AML-193 (cell line): ENCODE measurements at places on chromosomes 4 and X.
A peak's percentile ranks its signal among the peaks of the same experiment; 100 is the strongest.

DNA sequence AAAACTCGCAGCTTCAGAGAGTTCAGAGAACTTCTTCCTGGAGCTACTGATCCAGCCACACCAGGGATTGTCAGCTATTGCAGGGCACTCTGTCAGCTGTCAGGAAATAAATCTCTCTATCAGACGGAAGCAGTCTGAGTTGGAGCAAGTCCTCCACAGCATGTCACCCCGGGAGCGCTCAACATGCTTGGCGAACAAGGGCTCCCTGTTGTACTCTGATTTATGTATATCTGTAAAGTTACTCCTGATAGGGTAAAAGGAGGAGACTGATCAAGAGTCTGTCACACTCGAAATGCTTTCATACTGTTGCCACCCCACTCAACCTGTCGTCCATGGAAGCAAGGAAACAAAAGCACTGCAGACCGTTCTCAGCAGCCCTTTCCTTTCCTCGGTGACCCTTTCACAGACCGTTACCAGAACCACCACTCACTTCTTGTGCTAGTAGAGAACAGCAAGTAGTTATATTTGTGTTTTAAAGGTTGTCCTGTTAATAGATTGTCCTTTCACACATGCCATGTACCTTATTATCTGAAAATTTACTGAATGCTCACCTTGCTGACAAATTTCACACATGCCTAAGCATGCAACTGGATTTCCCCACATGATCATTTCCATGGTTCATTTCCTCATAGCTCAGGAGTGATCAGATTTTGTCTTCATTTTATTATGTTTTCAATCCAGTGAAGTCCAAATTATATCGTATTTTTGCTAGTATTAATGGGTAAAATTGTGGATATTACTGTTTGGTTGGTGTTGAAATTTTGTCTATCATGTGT is 2108.9 kb upstream of the TENM3 start:
- no peak for DNase-seq

DNA sequence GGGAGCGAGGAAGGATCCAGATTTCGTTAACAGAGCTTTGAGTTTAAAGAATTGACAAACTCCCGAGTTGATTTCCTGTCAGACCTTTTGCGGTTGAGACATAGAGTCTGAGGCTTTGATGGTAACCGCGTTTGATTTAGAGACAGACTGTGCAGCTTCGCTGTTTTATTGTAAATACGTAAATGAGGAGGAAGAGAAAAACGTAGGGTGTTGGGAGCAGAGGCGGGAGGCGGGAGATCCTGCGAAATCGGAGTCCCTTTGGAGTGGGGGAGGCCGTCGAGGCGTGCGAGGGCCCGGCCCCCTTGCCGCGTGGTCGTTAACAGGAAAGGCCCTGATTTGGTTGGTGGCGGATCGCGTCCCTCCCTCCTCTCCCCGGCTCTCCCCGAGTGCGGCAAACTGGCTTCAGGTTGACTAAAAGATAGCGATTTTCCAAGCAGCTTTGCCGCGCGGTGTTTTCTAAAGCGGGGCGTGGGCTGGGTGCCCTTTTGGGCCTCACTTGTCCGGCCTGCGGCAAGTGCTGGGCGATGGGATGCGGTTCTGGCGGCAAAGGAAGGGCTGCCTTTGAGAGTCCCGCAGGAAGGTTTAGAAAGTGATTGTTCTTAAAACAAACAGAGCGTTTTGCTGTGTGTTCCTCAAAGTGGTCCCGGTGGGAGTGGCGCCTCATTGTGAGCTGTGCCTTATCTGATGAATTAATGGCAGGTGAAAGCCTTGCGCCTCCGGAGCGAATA is 857 bp downstream of the SCML1 start:
- DNase-seq = no peak

DNA sequence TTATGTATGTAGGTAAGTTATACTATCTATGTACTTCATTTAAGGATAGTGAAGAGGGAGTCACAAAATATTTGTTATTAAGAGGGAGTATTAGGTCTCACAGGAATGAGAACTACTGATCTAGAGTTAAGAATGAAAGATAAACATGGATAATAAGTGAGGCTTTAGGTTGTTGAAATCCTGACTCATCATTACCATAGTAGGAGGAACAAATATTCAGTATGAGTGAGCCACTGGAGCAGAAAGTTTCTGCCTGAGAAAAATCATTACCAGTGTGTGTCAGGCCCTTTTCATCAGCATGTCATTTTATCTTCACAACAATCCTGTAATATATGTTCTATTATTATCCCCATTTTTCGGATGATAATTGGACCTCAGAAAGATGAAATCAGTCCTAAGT is 27.2 kb upstream of the IGSF1 start:
- DNase-seq = no peak

- DNase-seq = peak; percentile 24
Measured at GRCh38 chrX:11558972-11559371, 106.7 kb downstream of the ARHGAP6 start.

- DNase-seq = no peak
Measured at GRCh38 chr4:8763966-8764901, 107.4 kb downstream of the HMX1 start.

DNA sequence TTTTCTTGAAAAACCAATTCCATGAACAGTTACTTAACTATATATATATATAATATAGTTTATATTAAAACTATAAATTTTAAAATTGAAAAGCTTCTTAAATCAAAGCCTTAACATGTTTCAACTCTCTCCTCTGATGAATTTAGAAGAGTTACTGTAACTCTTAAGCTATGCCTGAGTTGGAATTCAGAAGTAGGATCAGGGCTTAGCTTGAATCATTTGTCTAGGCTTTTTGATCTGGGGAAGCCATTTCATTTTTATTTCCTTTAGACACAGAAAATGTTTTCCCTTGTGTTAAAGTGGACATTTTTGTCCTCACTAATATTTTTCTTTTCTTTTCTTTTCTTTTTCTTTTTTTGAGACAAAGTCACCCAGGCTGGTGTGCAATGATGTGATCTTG is 40.4 kb upstream of the PDLIM5 start:
- no peak for DNase-seq

DNA sequence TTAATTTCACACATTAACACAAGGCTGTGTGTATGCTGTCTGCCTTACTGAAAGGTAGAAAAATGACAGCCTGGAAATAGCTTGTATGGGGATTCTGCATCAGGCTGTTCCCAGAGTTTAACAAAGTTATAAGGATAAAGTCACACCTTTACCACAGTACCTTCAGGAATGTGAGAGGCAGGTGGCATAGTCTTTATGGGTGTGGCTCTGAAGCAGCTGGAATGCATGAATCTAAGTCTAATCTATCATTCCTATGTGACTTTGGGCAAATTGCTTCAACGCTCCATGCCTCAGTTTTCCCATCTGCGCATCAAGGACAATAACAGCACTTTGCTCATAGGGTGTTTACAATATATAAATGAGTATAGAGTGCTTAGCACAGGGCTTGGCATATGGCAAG is 84.2 kb upstream of the EGFL6 start:
- DNase-seq = no peak

- no peak for DNase-seq
Measured at GRCh38 chr4:87241336-87241735, 20.9 kb upstream of the KLHL8 start.

- no peak for DNase-seq
Measured at GRCh38 chr4:53847965-53848364, 216.4 kb downstream of the CHIC2 start.

DNA sequence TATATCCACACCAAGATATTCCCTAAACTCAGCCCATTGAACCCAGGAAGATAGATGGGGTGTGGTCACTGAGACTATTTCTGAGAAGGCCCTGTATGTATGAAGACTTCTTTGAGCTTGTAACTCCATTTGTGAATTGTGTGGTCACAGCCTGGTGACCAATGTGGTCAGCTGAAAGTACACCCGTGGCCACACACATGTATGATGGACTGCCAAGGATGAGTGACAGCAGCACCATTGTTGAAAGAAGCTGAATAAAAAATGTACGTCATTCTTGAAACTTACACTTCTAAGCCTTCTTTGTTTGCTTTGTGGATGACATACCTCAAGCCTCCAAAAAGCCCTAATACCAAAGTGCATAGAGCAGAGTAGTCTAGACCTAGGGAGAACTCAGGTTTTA is 581.4 kb downstream of the RAB28 start:
- no peak for DNase-seq

- DNase-seq = peak; percentile 49
Measured at GRCh38 chr4:100895556-100896197, 377.9 kb upstream of the EMCN start.

DNA sequence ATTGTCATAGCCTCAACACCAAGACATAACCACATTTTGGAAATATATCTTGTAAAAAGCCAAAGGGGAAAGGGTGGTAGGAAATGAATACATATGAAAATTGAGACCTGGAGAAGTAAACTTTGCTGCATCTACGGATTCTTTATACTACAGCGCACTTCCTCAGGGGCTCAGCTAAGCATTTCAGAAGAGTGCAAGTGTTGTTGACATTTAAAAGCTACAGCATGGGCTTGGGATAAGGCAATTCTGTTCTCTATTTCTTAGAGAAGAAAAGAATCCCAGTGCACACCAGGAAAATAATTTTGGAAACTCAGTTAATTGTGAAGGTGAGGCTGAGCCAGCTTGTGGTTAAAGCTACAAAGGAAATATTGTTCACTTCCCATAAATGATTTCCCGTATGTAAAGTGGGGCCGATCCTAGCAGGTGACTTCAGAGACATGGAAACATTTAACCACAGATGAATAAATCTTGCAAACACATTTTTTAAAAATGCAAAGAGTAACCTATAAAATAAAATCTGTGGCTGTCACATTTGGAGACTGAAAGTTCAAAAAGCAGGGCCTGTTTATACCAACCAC is 12.6 kb upstream of the GBA3 start:
- DNase-seq = no peak

DNA sequence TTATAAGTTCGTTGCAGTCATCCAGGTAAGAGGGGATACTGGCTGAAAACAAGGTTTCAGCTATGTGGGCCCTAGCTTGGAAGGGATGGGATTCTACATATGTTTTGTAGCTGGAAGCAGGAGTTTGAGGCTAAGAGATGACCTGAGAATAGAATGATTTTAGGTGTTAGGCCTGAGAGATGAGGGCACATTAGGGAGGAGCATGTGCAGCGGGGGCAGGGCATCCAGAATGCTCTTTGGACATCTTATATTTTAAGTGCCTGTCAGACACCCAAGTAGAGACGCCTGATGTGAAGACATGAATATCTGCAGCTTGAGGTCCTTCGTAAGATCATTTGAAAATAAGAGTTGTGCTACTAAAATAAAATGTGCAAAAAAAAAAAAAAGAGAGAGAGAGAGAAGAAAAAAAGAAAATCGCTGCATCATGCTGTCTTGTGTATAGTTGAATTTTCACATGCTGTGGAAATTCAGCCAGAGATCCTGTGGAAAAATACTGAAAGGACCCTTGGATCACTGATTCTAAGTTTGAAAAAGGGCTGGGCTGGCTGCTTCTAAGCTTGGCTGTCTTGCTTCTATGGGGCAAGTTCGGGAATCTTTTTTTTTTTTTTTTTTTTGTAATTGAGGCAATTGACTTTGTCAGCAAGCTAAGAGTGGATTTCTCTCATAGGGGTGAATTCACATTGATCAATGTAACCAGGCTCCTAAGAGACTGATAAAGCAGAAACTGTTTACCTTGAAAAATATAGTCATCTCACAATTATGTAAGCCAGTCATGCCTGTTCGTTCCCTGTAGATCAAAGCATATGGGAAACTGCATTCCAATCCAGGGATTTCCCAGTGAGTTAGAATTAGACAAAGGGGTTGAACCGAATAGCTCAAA is 341.0 kb upstream of the GATB start:
- DNase-seq = no peak

GRCh38 chr4:24472514-24473308 is 111.6 kb downstream of the DHX15 start:
- peak; percentile 36 for DNase-seq

DNA sequence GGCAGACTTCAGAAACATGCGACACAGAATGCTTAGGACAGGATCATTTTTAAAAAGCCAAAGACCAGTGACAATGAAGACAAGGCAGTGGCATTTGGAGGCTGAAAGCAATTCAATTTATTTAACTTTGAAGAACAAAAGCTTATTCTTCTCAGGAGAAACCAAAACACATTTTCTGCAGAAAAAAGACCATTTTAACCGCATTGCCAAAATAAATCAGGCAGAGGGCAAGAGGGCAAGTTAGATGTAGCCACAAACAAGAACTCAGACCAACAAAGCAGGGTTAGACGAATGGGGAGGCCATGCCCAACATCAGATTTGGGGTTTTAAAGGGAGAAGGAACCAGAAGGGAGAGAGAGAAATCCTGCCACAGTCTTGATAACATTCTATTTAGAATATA is 58.9 kb downstream of the RELL1 start:
- DNase-seq = no peak

GRCh38 chr4:48483006-48483776 is at the start of gene SLC10A4:
Gene SLC10A4 (plus strand): TSS chr4:48483343. CDS start chr4:48483562, 219 bp downstream.
- no peak for DNase-seq

DNA sequence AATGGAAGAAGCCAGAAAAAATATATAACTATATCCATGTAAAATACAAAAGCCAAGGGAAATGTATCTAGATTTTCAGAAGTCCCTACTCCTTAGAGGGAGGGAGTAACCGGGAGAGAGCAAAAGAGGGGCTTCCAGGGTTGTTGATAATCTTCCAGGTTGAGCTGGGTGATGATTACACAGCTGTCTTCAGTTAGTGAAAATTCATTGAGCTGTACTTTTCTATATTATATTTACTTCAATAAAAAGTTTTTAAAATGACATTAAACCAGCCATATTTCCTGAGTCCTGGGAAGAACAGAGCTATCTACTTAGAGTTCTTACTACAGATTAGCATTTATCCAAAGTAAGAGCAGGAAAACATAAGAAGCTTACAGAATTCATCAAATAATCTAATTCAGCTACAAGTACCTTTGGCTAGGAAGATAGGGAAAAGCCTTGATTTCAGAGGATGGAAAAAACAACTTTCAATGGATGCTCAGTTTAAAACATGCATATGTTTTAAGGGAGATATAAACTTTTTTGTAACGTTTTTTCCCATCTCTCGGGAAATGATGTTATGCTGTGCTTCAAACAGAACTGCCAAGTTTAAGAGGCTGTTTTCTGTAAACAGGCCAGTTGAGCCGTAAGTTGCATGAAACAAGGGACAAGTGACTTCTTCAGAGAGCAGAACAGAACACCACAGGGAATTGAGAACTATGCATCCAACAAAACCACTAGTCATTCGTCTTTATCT is 204.6 kb downstream of the SCFD2 start:
- no peak for DNase-seq

DNA sequence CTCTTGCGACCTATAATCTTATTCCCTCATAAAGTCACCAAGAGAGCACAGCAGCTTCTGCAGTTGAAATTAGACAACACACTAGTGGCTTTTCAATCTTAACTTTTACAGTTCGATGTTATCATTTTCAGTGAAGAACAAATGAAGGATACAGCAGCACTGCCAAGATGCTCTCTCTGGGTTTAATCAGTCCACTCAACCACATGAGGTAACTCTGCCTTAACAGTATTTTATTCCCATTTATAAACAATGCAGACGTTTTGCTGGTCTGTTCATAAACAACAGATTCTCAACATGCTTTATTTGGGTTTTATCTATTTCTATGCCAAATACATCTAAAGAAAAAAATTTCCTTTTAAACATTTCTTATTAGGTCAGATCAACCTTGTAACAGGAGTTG is 646.0 kb upstream of the FAM241A start:
- DNase-seq = no peak
